ENCODE measurements at places on chromosomes 3 and 15.

GRCh38 chr3:14463330-14464140, 61.1 kb downstream of the SLC6A6 start:
- DNase-seq: no peak

DNA sequence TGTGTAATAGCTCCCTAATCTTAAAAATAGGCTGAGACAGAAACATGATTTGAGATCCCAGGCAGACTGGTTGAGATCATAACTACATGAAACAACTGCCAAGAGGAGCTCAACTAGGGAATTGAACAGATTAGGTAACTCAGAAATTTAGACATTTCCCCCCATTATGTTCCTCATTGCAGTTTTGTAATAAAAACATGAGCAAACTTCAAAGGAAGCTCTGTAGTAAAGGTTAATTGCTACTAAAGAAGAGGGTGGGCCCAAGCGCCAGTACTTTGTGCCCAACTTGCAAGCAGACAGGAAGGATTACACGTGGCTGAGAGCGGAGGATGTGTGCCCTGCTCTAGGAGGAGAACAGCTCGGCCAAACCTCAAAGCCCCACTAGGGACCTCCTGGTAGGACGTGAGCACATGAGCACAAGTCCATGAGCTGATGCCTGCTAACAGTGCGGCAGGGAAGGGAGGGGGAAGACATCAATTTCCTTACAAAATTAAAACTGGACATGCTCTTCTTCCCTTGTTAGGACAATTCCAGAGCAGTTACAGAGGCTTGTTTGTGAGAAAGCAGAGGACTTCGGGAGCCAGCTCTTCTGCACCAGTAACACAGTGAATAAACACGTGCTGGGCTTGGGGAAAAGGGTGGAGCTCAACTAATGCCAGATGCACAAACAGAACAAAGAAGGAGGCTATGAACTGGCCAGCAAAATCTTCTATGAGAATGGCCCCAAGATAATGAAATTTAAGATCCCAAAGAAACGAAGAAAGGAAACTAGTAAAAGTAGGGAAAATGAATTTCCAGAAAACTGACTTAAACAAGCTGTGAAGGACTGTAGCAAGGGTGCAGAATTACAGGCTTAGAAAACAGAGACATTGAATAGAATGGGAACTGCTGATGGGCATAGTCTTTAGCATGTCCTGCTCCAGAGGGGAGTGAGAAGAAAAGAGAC, 275.5 kb downstream of the MECOM start:
- DNase-seq: no peak

DNA sequence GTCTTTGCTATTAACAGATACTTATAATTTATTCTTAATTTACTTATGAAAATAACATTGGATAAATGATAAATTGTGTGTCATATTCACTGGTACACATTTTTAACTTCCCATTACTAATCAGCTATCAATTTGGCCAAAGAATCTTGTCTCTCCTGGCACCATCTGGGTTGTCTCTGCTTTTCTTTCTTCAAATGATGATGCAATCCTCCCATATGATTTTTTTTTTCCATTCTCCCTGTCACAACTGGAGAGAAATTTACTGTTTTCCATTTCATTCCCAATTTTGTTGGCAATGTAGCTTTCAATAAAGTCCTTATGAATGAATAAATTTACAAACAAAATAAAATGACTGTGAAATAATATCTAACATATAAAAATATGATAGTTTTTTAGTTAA, 743.7 kb upstream of the EPHA6 start:
- no peak for DNase-seq

- DNase-seq: no peak
Observed at GRCh38 chr15:67792250-67792942, 32.9 kb upstream of the SKOR1 start.

DNA sequence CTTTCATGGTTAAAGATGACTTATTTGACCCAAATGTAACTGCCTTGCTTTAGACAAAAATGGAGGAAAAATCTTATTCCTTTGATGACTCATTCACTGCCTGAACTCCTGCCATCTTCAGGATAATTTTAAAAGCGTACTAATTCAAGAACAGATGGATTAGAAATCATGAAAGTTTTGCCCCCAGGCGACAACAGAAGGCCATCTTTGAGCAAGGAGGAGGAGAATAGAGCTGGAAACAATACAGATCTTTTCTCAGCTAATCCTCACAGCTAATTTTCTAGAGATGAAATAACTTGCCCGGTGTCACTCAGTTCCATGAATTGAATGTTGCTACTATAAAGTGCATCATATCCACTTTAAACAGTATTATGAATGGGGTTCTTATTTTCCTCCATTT, 324.7 kb upstream of the RARB start:
- DNase-seq: no peak

DNA sequence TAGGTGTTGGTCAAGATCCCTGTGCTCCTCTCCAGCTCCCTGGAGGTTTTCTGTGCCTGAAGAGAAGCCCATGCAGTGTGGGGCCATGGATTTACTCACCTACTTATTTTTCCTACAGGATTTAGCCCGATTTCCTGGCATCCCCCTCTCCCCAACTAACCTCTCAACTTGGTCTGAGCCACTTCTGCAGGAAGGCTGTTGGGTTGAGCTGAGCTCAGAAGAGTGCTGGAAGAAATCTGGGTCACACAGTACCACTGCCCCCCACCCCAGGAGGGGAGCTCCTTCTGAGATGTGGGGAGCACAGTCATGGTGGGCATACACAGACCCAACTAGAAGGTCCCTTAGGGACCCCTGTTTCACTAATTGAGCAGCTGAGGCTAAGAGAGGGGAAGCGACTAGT, 34.4 kb upstream of the SLCO2A1 start:
- DNase-seq: no peak

DNA sequence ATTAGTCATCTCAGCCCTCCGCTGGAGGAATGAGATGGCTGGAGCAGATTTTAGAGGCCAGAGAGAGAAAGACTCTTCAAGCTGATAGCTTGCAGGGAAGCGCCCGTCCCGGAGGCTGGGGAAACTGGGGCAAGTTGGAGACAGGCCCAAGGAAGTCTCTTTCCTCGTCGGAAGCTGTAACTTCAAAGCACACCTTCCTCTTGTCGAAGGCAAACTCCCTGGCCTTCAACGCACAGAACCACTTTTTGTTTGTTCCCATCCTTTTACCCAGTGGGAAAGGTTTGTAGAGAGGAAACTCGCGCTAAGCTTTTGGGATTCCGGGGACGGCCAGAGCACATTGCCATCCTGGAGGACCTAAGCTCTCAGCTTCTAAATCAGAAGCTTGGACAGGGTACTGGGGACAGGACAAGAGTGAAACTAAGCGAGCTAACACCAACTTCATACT, 900 bp upstream of the EOMES start:
- DNase-seq: no peak

DNA sequence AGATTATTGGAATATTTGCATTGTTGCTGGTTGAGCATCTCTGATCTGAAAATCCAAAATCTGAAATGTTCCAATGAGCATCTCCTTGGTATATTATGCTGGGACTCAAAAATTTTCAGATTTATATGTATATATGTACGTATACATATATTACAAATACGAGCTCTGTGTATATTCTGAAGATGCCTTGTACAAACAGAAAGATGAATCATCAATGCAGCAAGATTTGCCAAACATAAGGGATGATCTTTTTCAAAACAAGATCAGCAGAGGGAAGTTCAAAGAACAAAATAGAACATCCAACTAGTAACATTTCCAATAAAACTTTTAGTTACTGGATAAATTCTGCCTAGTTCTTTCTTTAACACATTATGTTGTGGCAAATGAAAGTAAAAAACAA, 42.5 kb downstream of the HERC1 start:
- DNase-seq: no peak

DNA sequence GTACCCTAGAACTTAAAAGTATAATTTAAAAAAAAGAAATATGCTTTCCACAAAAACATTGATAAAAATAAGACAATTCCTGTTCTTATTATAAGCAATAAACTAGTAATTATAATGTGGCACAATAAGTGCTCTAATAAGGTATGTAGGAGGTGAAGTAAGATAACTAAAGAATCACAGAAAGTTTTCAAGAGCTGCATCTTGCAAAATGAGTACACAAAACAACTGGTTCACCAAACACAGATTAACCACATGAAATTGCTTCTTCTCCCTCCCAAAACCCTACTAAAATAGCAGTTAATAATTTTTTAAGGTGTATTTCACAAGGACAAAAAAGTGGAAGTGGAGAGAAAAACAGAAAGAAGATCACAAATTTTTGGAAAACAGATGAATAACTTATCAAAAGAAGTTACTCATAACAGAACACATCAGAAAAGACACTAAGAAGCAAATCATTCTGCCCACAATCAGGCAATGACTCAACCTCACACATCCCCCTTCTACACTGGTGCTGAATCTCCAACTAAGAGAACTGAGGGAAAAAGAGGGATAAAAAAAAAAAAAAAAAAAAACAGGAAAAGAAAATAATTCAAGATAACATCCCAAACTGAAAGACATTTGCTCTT, 64.2 kb downstream of the TBC1D5 start:
- DNase-seq: no peak

DNA sequence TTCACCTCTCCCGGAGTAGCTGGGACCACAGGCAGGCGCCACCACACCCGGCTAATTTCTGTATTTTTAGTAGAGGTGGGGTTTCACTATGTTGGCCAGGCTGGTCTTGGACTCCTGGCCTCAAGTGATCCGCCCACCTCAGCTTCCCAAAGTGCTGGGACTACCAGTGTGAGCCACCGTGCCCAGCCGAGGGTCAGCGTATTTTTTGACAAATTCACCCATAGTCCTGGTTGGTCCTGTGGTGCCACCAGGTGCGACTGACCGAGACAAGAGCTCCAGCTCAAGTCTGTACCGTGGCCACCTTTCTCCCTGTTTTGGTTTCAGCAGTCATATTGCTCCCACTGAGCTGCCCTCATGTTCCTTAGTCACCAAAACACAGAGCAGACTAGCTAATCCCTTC, 8.8 kb downstream of the SLC51A start:
- no peak for DNase-seq

DNA sequence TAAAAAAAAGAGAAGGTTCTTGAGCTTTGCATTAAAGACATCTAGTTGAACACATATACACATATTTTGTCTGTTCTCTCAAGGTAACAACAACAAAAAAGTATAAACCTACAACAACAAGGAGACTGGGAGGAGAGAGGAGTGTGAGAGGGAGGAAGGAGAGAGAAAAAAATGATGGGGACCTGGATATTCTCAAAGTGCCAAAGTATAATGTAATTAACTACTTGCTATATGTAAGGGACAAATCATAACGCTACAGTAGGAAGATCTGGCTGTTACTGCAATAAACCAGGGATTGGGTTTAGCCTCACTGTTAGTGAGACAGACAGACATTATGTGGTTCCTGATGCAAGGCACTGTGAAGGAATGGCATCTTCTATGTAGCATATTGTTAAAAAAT, 14.2 kb upstream of the GABRR3 start:
- DNase-seq: no peak

DNA sequence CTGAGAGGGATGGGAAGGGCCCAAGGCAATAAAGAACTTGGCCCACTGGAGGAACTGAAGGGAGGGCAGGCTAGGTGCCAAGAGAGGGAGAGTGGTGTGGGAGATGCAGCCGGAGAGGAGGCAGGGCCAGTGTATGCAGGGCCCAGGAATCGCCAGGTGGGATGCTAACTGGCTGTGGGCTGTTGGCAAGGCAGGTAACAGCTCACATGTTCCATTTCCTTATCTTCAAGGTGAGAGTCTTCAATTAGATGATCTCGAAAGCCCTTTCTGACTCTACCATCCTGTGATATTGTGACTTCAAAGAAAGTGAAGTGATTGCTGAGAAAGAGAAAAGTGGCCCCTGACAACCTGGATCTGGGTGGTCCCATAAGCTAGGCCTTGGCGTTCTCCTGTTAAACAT, 49.0 kb downstream of the CASR start:
- no peak for DNase-seq

DNA sequence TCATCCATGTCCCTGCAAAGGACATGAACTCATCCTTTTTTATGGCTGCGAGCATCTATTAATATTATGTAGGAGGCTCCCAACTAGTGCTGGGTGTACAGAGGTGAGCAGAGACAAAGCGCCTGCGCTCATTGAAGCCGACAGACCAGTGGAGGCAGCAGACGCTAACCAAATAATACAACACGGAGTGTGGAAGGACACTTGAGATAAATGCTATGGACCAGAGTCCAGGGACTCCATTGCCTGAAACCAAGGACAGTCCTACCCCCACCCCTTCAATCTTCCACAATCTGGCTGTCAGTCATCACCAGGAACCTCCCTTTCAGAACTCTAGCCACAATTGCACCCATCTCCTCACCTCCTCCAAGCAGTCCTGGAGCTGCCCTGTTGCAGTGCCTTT, 41.5 kb downstream of the KLHL6 start:
- DNase-seq: no peak

GRCh38 chr15:92690395-92690794, 34.8 kb upstream of the FAM174B start:
- no peak for DNase-seq

DNA sequence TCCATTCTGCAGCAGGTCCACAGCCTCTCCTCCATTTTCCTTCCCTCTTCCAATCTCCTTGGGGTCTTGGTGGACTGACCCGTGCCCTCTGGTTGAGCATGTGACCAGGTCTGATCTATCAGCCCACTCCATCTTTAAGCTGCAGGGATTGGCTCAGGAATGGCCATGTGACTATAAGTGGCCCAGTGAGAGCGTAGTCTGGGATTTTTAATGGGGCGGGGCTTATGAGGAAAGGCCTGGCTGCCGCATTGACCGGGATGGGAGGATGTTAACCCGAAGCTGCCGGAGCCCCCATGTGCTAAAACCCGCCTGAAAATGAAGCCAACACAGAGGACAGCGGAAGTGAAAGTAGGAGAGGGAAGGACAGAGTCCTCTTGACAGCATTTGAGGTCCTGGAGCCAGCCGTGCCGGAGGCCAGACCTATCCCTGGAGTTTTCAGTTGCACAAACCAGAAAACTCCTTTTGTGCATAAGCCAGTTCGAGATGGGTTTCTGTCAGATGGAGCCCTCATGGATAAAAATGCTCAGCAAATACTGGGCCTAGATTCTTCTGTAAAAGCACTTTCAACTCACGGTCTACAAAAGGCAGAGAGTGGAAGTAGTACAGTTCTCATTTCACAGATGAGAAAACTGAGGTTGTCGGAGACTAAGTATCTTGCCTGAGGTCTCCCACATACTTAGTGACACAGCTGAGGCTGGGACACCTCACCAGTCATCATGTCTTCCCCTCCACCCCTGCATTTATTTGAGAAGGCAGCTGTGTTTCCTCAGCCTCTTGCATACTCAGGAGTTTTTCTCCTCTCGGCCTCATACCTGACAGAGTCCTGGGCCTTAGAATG, 61.9 kb downstream of the ATP2B2 start:
- no peak for DNase-seq

DNA sequence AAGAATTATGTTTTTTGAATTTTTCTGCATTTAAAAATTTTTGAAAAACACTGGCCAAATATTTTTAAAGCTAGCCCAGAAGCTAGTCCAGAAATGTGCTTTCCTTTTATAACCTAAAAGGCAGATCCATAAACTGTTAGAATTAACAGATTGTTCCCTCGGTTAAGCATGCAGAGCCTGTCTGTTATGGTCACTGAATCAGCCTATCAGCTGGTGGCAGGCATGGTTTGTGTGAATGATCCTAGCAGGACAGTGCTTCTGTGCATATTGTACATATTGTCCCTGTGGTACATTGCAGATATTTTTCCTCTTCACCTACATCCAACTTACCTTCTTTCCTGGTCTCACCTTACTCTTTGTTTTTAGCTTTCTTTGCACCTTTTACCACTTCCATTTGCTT, 53.3 kb downstream of the RARB start:
- no peak for DNase-seq

GRCh38 chr3:190303884-190304283, 18.4 kb downstream of the CLDN1 start:
- no peak for DNase-seq

GRCh38 chr15:62291262-62291661, 126.2 kb upstream of the C2CD4B start:
- no peak for DNase-seq

GRCh38 chr3:158508481-158508880, 62.5 kb upstream of the MLF1 start:
- DNase-seq: no peak

Data from NCI-H1092 (cell line).